Fibroblast of skin of left biceps (primary cell): ENCODE measurements at places on chromosomes 12 and 14.

- DNase-seq: no peak
These were observed 488.3 kb upstream of the SYT1 start for GRCh38 chr12:78376257-78376656.

GRCh38 chr12:67193704-67194103, 75.5 kb upstream of the CAND1 start:
- DNase-seq: no peak

GRCh38 chr12:26158078-26158764, 33.4 kb upstream of the BHLHE41 start:
- no peak for DNase-seq

DNA sequence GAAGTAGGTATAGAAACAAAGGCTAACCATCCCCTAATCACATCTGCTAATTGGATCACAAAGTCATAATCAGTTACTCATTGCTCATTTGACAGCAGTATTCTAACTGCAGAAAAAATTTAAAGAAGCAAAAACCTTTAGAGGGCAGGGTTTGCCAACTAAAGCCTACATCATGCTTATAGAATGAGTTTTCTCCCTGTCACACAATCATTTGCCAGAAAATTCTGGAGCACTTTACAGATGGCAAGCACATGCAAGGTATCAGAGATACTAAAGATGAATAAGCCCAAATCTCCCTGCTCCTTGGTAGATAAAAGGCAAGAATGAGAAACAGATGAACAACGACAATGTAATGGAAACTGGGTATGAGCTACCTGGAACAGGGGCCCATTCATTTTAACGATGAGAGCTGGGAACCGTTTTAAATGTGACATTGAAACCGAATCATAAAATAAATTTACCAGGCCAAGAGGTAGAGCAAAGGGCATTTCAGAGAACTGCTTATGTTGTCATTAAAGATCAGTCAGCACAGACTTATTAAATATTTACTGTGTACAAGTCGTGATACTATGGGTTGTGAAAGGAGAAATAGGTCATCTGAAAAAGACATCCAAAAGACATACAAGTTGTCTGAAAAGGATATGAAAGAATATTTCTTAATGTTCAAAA, 211.4 kb upstream of the ABCD2 start:
- DNase-seq: no peak

- no peak for DNase-seq
These were observed 19.9 kb upstream of the CEP170B start for GRCh38 chr14:104845033-104845666.
